Uterus (tissue), 4 donors: ENCODE measurements at places on chromosomes 7 and 10. TPM values are rescaled to one million over a fixed set of nuclear protein-coding genes. Genes with fewer than 3 reads are reported as not detected.

DRGX gene
- not detected for total RNA-seq

STAG3 gene
- 0.49 TPM for total RNA-seq

AKR1D1 gene
- total RNA-seq, result not detected

HGF gene
- 16.6 TPM for total RNA-seq

CYP3A4 gene
- not detected for total RNA-seq

ERVW-1 gene
- not detected for total RNA-seq

NKX2-3 gene
- total RNA-seq, result not detected

NME8 gene
- not detected for total RNA-seq

CYP26A1 gene
- total RNA-seq, result not detected

UNCX gene
- not detected for total RNA-seq

HOXA5 gene
- 10.7 TPM for total RNA-seq

NHLRC2 gene
- total RNA-seq, result 52.2 TPM

LRRN3 gene
- total RNA-seq, result not detected

ANKRD7 gene
- not detected for total RNA-seq

TLL2 gene
- total RNA-seq, result 0.67 TPM

LIMK1 gene
- total RNA-seq, result 1.8 TPM

CASP7 gene
- 13.1 TPM for total RNA-seq

SLC18A3 gene
- total RNA-seq, result not detected

CAMK2G gene
- 17.9 TPM for total RNA-seq

HMX2 gene
- total RNA-seq, result not detected

ABCA13 gene
- 0.26 TPM for total RNA-seq

HOXA10 gene
- 50.0 TPM for total RNA-seq

LHFPL3 gene
- total RNA-seq, result not detected

MBL2 gene
- total RNA-seq, result not detected

PRSS37 gene
- not detected for total RNA-seq

BTBD16 gene
- total RNA-seq, result 0.14 TPM

KCNMA1 gene
- total RNA-seq, result 124 TPM

VAX1 gene
- not detected for total RNA-seq

PCLO gene
- 2.6 TPM for total RNA-seq

CHAT gene
- not detected for total RNA-seq

ANKRD30A gene
- not detected for total RNA-seq

SFTPA1 gene
- total RNA-seq, result 0.95 TPM

MKX gene
- total RNA-seq, result 7.6 TPM

DDX56 gene
- total RNA-seq, result 75.8 TPM

GSAP gene
- 3.6 TPM for total RNA-seq

PBLD gene
- 8.2 TPM for total RNA-seq

SYT15 gene
- total RNA-seq, result 22.8 TPM

HSPA12A gene
- 8.8 TPM for total RNA-seq

SEMA3E gene
- 0.77 TPM for total RNA-seq

PAX4 gene
- not detected for total RNA-seq

NPS gene
- total RNA-seq, result not detected
